ENCODE measurements at places on chromosomes 16 and 17.

DNA sequence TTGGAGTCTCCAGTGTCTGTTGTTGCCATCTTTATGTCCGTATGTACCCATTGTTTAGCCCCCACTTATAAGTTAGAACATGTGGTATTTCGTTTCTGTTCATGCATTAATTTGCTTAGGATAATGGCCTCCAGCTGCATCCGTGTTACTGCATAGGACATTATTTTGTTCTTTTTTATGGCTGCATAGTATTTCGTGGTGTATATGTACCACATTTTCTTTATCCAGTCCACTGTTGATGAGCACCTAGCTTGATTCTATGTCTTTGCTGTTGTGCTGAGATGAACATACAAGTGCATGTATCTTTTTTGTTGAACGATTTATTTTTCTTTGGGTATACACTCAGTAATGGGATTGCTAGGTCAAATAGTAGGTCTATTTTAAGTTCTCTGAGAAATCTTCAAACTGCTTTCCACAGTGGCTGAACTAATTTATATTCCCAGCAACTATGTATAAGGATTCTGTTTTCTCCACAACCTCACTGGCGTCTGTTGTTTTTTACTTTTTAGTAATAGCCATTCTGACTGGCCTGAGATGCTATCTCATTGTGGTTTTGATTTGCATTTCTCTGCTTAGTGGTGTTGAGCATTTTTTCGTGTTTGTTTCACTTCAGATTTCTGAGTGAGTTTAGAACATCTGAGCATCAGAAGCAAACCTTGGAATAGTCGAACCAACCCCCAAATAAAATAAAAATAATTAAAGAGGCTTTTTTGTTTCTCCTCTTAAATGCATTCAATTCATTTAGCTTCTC lies 304.7 kb downstream of the ZFHX3 start:
- no peak for DNase-seq

DNA sequence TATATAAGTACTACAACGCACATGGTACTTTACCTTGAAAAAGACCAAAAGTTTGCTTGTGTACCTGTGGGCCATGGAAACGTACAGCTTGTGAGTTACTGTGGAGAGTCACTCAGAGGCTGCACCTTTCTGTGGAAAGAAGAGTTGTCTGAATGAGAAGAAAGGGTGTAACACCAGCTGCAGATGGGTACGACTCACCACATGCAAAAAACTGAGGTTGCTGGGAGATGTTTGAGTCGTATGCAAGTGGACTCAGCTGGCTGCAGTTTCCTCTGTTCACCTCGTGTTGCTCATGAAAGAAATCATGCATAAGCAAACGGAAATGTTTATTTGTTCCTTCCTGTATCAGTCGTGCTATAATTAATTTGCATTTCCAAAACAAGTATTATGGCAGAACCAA lies 22.4 kb upstream of the DYNLRB2 start:
- no peak for DNase-seq

DNA sequence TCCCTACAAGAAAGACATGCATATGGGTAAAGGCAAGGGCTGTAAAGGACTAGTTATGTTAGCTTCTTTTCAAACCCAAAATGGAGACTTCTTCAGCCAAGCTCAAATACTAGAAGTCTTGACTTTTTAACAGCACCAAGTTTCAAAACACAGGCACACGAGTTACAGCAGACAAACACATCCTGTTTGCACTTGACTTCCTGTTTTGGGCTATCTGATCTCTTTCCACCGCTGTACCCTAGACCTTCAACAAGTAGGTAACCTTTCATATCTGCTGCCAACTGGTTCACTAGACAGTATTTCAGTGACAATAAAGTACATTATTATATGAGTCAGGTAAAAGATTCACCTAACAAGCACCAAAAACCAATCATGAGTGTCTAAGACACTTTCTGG lies 12.3 kb downstream of the RFFL start:
- no peak for DNase-seq

DNA sequence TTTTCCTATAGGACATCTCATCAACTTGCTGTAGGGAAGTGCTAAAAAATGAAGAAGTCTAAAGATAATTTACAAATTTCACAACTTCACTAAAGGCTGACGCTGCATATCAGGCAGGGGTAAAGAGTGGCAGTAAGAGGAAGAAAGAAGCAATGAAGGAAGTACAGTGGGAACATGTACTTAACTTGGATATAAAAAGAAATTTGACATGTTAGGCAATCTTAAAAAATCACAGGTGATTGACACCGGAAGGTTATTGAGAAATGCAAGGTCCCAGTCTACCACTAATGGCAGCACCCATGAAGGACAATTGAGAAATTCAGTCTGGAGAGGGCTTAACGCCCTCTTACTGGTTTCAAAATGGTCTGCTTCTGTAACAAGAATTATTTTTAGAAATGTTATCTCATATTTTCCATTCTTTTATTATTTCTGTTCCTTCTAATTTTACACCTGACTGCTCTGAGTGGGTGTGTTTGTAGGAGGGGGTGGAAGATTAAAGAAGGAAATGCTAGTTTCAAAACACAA lies 358.1 kb downstream of the KCNJ2 start:
- no peak for DNase-seq

DNA sequence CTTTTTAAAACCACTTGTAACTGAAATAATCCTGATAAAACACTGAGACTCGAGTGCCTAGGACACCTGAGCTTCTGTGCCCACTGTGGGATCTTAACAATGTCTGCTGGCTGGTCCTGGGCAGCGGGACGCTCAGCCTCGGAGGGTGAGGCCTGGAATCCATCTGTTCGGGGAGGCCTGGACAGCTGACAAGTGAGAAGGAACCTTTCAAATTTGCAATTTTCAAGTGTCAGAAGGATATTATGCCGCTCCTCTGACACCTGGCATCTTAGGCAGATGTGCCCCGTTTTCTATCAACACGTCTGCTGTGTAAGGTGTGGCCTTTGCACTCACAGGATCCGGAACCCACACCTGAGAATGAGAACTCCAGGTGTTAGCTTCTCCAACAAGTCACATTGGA lies 33.1 kb upstream of the C16orf78 start:
- DNase-seq, result no peak

- no peak for DNase-seq
Observed at GRCh38 chr17:51860954-51861561, 297.5 kb downstream of the CA10 start.

DNA sequence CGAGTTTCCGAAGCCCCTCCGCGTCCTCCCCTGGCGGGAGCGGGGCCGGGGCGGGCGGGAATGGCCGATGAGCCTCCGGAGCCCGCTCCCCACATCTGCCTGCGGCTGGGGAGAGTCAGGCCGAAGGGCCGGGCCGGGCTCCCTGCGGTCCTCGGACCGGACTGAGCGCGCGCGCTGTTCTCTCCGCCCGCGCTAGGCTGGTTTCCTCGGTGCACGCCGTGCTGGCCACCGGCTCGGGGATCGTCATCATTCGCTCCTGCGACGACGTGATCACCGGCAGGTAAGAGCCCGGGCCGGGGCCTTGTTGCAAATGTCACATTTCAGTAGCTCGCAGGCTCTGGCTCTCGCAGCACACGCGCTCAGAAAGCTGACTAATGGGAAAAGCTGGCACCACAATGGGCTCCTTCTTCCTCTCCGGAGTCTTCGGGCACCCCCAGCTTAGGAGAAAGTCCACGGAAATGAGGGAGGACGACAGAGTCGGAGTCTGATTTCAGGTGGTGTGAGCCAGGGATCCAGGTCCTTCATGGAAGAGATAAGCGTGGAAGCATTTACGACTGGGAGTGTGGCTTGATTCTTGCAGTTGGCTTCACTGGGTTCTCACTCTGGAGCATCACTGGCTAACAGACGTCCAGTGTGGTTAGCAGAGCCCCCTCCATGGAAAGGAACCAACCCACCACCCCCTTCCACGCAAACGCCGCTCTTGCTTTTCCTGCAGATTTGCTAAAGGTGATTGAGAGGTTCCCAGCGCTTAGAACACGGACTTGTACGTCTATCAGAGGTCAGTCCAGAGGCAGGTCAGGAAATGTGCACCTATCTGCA lies 715 bp downstream of the TLCD3A start:
- DNase-seq, result peak; percentile 28

DNA sequence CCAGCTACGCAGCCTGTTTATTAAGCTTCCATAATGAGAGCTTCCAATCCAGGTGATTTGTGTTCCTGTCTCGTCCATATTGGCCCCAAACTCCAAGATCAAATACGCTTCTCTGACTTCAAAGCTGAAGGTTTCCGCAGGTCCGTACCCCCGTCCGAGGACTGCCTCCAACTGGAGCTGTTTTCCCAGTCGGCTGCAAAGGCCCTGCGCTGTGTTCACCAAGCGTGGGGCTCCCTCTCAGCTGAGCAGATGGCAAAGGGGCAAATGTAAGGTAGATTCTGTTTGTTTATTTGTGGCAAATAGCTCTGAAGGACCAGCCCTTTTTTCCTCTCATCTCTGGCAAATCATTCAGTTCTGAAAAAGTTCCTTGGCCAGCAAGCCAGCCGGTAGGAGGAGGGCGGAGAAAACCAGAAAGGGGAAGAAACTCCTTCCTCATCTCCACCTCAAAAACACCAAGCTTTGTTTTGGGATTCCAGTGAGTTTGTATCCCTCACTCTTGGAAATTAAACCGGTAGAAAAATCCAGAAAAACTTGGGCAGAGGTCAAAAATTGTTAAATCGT lies 35.2 kb downstream of the NXN start:
- DNase-seq, result no peak

GRCh38 chr16:10888320-10888937 lies 11.4 kb downstream of the CIITA start:
- DNase-seq, result no peak

GRCh38 chr17:2693561-2694380 lies 17.8 kb downstream of the CLUH start:
- no peak for DNase-seq

Measured in stimulated activated CD4-positive, alpha-beta T cell treated with anti-CD3 and anti-CD28 coated beads, Interleukin-12 subunit alpha, Interleukin-12 subunit beta, amount 100 ng/mL, for 4 hours (primary cell).